Activated T-helper 17 cell treated with anti-CD3 and anti-CD28 coated beads, Interleukin-2, amount 50 U/mL, for 72 hours (primary cell): ENCODE measurements at places on chromosomes 1 and 21.

- no peak overlapping the region for H3K4me3 ChIP-seq
- H3K36me3 ChIP-seq, result no peaks in the 10 kb centered on the region
- no peak for ATAC-seq
- H3K27me3 ChIP-seq, result peaks cover 8% of the 10 kb centered on the region
- H3K4me1 ChIP-seq, result no peaks in the 10 kb centered on the region
Observed at GRCh38 chr1:46960250-46960649, 19.0 kb upstream of the CYP4A11 start.

DNA sequence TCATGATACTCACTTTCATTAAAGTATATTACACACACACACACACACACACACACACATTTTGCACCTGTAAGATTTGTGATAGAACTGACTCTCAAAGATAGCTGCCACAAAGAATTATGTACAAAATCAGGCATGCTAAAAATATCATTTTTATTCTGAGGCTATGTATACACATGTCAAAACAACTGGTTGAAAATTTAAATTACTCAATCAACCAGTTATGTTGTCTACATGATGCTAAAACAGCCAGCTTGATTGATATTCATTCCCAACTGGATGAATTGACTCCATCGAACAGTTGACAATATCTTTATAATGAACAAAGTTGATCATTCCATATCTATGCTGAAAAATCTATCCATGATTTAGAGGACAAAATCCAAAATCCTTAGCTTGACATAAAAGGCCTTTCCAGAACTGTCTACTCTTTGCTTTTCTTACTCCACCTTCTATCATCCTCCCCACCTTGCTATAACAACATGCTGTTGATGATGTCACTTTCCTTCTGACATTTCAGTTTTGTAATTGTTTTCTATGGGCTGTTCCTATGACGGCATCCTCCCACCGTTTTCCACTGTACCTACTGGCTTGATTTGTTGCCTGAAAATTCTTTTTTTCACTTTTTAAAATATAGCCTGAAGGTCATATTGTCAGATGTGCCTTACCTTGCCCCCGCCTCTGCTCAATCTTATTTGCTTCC lies 321.5 kb upstream of the OLFM3 start:
- ATAC-seq, result no peak
- H3K27ac ChIP-seq, result no peak overlapping the region
- no peaks in the 10 kb centered on the region for H3K36me3 ChIP-seq
- no peaks in the 10 kb centered on the region for H3K4me1 ChIP-seq

DNA sequence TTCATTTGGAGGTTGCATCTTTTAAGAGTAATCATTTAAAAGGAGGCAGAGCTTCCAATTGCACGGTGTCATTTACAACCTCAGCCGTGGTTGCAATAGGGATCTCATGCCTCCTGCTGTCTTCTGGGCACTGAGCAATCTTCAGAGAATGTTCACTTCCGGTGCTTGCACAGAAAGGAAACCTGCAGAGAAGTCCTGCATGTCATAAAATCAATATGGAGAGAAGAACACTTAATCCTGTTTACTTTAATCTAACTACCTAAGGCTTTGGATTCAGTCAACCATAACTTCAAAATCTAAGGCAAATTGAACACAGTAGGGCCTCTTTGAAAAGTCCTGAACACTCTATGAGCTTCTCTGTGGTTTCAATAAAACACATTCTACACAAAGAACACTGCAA lies 11.3 kb upstream of the MAP10 start:
- peaks cover 6% of the 10 kb centered on the region for H3K27me3 ChIP-seq
- peaks cover 13% of the 10 kb centered on the region for H3K4me1 ChIP-seq
- no peak overlapping the region for H3K27ac ChIP-seq
- peak; percentile 42 for ATAC-seq
- H3K4me3 ChIP-seq, result no peak overlapping the region

- H3K27ac ChIP-seq, result no peak overlapping the region
- peaks cover 4% of the 10 kb centered on the region for H3K4me1 ChIP-seq
- H3K4me3 ChIP-seq, result no peak overlapping the region
Observed at GRCh38 chr1:42414551-42415496, 34.2 kb downstream of the RIMKLA start.

GRCh38 chr1:43345120-43345519 lies 7.5 kb downstream of the MPL start:
- no peaks in the 10 kb centered on the region for H3K27me3 ChIP-seq
- no peak for ATAC-seq
- peaks cover 11% of the 10 kb centered on the region for H3K4me1 ChIP-seq
- peak overlapping the region; percentile 18 for H3K27ac ChIP-seq
- H3K4me3 ChIP-seq, result no peak overlapping the region

- H3K27ac ChIP-seq, result no peak overlapping the region
- H3K36me3 ChIP-seq, result no peaks in the 10 kb centered on the region
- peak overlapping the region; percentile 47 for H3K4me3 ChIP-seq
- ATAC-seq, result no peak
- H3K4me1 ChIP-seq, result no peaks in the 10 kb centered on the region
Observed at GRCh38 chr1:3069491-3070308, 697 bp downstream of the PRDM16 start.

DNA sequence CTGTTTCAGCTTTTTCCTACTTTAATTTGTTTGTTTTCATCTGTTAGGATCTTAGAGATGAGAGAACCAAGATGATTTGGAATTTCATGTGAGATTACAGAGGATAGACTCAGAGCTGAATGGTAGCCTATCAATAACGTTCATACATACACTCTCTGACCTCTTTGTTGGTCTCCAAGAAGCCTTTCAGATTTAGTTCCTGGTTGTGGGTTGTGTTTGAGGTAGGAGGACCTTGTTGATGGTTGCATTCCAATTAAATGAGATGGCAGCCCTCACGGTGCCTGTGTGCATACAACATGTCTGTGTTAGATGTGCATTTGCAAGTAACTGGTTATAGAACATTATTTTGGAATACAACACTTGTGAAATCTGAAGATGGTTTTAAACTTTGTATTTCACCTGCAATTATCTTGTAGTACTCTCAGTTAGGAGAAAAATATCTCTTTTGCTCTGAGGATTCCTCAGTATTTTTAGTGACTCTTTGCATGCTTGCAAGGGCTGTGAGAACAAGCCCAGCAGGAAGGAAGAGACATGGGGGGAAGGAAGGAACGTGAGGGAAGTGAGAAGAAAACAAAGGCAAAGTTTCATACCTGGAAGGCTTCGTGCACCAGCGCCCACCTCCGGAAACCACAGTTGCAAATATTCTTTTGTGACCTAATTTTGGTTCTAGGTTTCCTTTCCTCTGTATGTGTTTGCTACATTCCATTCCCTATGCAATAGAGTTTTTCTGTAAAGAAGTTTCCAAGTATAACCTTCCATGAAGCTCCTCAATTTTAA lies 291.8 kb downstream of the DISC1 start:
- H3K4me1 ChIP-seq, result peaks cover 56% of the 10 kb centered on the region
- no peaks in the 10 kb centered on the region for H3K36me3 ChIP-seq
- ATAC-seq, result peak; percentile 66

DNA sequence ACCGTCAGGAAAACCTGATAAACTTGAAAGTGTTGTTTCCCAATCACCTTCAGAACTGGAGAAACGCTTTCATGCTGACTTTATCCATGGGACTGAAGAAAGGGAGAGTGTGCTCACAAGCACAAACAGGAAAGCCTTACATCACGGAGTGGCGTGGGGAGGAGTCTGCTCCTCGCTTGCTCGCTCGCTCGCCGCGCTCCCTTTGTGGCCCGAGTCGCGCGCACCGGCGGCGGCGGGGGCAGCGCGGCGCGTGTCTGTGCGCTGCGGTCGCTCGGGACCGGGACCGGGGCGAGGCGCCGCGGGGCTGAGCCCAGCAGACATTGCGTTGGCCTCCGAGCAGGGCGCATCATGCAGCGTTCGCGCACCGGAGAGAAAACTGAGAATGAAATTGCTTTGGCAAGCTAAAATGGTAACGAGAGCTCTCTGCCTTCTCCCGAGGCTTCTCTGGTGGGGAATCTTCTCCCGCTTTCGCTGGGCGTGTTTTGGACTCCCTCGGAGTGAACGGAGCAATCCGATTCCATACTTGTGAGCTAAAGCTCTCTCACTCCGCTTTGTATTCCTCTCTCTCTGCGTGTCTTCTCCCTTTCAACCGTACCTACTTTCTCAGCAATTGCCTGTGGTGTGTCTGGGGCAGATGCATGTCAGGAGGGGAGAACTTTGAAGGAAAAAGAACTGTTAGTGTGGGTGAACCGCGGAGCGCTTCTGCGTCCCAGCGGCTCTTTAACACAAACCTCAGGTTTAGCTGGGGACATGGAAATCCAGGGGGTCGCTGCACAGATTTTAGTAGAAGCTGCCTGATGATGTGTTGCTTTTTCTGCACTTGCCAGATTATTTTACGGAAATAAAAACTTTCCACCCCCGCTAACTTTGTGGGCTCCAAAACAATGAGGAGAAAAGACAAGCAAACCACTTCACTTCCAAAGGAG lies at the start of gene RGL1:
RGL1 (plus strand) TSS at position 205 of the 926 bp plus-strand sequence; CDS start at position 383, 178 bp downstream.
- ATAC-seq, result peak; percentile 50
- peak within 1 kb of the TSS; percentile 79 for H3K4me3 ChIP-seq
- H3K27me3 ChIP-seq, result peaks cover 23% of the 10 kb centered on the region
- H3K4me1 ChIP-seq, result no peaks in the 10 kb centered on the region
- no peaks in the 10 kb centered on the region for H3K36me3 ChIP-seq
- H3K27ac ChIP-seq, result no peak within 1 kb of the TSS

GRCh38 chr1:27517907-27518718 lies 28.1 kb upstream of the WASF2 start:
- no peak overlapping the region for H3K27ac ChIP-seq
- peaks cover 11% of the 10 kb centered on the region for H3K36me3 ChIP-seq
- H3K4me1 ChIP-seq, result peaks cover 17% of the 10 kb centered on the region
- no peak overlapping the region for H3K4me3 ChIP-seq

- no peak overlapping the region for H3K27ac ChIP-seq
- H3K27me3 ChIP-seq, result peaks cover 3% of the 10 kb centered on the region
- ATAC-seq, result no peak
- H3K4me1 ChIP-seq, result no peaks in the 10 kb centered on the region
Observed at GRCh38 chr1:99565606-99566289, 80.2 kb upstream of the PALMD start.

- no peaks in the 10 kb centered on the region for H3K36me3 ChIP-seq
- no peak overlapping the region for H3K27ac ChIP-seq
- no peak for ATAC-seq
Observed at GRCh38 chr1:195251900-195252299, 1356.3 kb downstream of the KCNT2 start.

GRCh38 chr1:166601650-166602278 lies 237.5 kb upstream of the POGK start:
- H3K4me1 ChIP-seq, result no peaks in the 10 kb centered on the region
- peaks cover 4% of the 10 kb centered on the region for H3K27me3 ChIP-seq
- H3K27ac ChIP-seq, result no peak overlapping the region
- no peaks in the 10 kb centered on the region for H3K36me3 ChIP-seq
- H3K4me3 ChIP-seq, result no peak overlapping the region

GRCh38 chr1:199204231-199204630 lies 565.4 kb downstream of the PTPRC start:
- no peak overlapping the region for H3K4me3 ChIP-seq
- ATAC-seq, result no peak
- H3K4me1 ChIP-seq, result no peaks in the 10 kb centered on the region

DNA sequence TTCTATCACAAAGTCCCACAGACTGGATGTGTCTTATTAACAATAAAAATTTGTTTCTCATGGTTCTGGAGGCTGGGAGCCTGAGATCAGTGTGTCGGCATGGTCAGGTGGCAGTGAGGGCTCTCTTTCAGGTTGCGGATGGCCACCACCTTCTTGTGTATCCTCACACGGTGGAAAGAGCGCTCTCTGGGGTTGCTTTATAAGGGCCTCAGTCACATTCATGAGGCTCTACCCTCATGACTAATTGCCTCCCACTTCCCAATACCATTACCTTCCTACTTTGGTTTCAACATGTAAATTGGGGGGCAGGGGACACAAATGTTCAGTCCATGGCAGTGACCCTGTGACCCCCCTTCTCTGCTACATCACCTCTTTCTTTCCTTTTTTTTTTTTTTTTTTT lies 20.7 kb upstream of the MX1 start:
- no peak overlapping the region for H3K4me3 ChIP-seq
- H3K27me3 ChIP-seq, result no peaks in the 10 kb centered on the region
- ATAC-seq, result no peak
- H3K36me3 ChIP-seq, result peaks cover 86% of the 10 kb centered on the region

DNA sequence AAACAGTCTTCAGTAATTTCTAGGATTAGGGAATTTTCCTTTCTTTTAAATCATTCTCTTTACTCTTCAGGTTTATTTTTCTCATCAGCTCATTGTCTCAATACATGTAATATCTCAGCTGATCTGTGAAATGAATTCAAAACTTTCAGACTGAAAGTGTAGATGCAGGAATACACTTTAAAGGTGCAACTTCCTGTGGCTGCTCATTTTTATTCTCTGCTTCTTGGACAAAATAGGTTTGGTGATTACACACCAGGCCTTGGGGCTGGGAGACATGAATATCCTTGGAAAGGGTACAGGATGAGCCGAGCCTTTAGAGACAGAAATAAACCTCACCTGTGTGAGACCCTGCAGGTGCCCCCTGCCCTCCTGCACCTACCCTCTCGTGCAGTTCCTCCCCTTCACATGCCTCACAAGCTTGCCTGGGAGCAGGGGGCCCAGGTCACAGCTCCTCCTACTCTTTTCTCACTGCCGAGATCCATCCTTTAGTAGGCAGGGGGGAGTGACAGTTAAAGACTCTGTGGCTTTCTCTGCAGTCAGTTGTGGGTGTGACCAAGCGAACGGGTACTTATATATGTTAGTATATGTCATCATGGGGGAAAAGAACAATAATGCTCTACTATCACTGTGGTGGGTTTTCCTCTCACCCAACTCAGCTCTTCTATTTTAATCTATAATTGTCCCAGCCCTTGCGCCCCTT lies 23.6 kb downstream of the XCL2 start:
- H3K4me1 ChIP-seq, result peaks cover 29% of the 10 kb centered on the region
- ATAC-seq, result peak; percentile 85
- H3K27ac ChIP-seq, result peak overlapping the region; percentile 11
- H3K27me3 ChIP-seq, result no peaks in the 10 kb centered on the region
